ENCODE measurements at places on chromosomes 5 and 9.

GRCh38 chr5:37838933-37839341 is 904 bp downstream of the GDNF start:
- no peak for DNase-seq

- DNase-seq, result peak; percentile 36
These were observed 61.5 kb downstream of the UBE2QL1 start for GRCh38 chr5:6510132-6510531.

DNA sequence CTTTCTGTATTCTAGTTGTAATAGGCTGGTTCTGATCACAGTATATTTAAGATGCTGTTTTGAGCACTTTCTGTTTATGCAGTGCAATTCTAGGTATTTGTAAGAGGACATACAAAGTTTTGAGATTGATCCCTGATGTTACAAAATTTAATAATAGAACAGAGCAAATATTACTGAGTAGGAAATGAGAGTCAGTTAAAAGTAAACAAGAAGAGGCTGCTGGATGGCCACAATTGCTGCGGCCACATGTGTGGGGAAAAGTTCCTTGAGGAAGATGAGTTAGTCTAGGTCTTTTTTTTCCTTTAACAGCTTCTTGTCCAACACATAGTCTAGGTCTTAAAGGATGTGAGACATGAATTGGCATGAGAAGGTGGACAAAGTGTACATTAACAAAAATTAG is 11.3 kb downstream of the EHMT1 start:
- DNase-seq, result peak; percentile 24

DNA sequence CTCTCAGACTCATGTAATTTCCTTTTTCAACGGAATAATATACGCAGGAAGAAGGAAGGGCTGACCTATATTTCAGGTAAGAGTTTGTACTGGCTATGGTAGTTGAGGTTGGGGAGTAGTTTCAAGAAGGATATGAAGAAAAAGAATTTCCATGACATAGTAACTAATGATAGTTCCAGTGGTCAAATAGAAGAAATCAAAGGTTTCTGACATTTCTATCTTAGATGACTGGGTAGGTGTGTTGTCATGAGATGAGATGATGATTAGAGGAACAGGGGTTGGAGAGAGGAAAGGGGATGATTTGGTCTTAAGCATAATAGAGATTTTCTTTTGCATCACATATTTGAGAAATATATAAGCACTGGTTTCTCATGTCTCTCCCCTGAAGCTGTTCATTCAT is 166.0 kb downstream of the SPATA31D1 start:
- no peak for DNase-seq

- no peak for DNase-seq
These were observed 21.2 kb upstream of the CCNH start for GRCh38 chr5:87433945-87434344.

DNA sequence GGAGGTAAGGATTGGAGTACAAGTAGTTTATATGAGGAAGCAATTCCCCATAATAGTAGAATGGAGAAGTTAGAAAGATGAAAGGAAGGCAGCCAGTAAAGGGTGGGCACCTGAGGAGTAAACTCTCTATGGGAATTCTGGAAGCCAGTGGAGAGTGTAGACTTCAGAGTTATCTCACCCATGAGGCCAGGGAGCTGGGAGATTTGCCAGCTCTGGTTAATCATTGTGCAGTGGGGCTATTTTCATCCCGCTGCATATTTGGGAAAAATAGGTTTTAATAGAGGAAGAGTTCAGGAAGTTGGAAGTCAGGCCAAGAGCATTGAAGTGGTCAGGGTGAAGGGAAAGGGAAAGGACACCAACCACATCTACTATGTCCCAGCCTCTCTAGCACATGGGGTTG is 242.3 kb upstream of the BRINP1 start:
- DNase-seq, result no peak

- DNase-seq, result no peak
These were observed 1.1 kb downstream of the ADAMTS16 start for GRCh38 chr5:5141339-5141599.

DNA sequence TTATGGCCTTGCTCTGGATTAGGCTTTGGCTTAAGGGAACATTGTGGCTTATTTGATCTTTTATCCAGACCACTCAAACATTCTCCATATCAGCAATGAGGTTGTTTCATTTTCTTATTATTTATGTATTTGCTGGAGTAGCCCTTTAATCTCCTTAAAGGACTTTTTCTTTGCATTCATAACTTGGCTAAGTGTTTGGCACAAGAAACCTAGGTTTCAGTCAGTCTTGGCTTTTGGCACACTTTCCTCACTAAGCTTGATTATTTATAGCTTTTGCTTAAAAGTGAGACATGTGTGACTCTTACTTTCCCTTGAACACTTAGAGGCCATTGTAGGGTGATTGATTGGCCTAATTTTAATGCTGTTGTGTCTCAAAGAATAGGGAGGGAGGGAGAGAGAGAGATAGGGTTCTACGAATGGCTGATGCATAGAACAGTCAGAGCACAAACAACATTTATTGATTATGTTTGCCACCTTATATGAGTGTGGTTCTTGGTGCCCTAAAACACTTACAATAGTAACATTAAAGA is 2265.3 kb upstream of the C9orf72 start:
- no peak for DNase-seq

GRCh38 chr5:169788168-169788567 is 151.1 kb downstream of the DOCK2 start:
- DNase-seq, result peak; percentile 49

DNA sequence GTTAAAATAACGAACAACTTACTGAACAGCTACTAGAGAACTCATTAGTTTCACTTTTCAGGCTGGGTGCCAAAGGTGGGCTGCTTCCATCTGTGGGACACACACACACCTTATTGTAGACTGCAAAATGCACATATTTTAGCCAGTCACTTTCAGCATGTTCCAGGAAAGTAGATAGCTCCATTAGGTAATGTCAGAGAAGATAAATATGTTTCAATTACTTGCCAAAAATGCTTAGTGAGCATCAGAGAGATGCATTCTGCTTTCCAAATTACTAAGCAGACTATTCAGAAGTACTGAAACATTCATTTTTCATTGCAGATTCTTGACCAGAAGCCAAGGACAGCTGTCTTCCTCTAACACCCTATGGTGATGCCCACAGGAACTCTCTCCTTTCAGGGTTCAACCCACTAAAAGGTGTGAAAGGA is 56.2 kb upstream of the APC start:
- DNase-seq, result no peak

DNA sequence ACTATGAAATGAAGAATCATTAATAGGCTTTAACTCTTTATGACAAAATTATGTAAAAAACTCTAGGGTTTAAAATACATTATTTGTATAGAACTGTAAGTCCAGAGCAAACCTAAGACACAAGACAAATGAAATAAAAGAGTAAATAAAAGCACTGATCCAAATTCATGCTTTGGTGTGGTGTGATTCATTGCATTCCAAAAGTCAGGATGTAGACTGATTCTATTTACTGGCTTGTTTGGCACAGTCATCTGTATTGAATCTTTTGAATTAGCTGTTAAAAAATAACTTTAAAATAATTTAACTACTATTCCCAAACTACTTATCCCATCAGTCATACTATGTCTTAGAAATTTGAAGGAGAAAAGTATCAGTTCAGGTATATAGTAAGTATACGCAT is 31.1 kb downstream of the IL4 start:
- DNase-seq, result peak; percentile 61

DNA sequence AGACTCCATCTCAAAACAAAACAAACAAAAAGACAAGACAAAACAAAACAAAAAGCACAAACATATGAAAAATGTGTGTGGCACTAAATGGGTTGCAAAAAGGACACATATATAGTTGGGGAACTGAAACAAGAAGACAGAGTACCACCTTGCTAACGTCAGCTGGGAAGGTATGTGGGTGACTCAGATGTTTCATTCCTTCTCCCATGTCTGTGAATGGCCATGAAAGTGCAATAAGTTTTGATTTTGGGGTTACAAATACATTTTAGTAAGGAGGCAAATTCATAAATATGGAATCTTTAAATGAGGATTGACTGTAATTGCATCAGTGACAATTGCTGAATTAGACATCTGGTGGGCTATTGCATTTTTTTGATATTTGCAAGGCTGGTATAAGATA is 81.6 kb upstream of the KLF4 start:
- no peak for DNase-seq

GRCh38 chr5:168679515-168679920 is 100.3 kb upstream of the PANK3 start:
- peak; percentile 69 for DNase-seq

- DNase-seq, result peak; percentile 72
These were observed 122.8 kb downstream of the STARD4 start for GRCh38 chr5:111389390-111390082.

- no peak for DNase-seq
These were observed 154.9 kb downstream of the FGF18 start for GRCh38 chr5:171574376-171574775.

GRCh38 chr5:39639618-39640089 is 214.9 kb upstream of the DAB2 start:
- DNase-seq, result peak; percentile 78

GRCh38 chr5:120073722-120074121 is 390.4 kb upstream of the PRR16 start:
- DNase-seq, result no peak

DNA sequence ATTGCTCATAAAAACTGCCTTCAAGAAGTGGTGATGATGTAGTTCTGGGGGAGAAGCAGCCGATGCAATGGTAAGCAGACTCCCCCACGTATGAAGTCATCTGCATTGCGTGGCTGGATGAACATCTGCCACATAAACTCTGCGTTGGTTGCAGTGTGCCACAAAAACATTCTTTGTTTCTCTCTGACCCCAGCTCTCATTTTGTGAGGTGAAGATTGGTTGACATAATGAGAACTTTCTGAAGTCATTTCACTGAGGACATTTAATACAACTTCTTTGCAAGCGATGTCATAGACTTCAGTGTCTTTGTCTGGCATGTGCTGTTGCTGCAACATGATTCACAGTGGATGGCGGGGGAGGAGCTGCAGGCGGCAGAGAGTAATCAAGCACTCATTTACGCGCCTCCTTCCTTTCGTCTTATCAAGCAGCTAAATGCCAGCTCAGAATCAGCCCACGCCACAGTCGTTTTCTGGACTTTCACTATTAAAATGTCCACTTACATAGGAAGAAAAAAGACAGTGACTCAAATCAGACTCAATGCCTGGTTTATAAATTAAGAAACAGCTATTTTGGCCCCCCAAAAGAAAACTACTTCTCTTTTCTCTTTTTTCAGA is 91.5 kb upstream of the NFIL3 start:
- peak; percentile 61 for DNase-seq

GRCh38 chr9:22033012-22033630 is 24.0 kb upstream of the CDKN2B start:
- DNase-seq, result no peak

DNA sequence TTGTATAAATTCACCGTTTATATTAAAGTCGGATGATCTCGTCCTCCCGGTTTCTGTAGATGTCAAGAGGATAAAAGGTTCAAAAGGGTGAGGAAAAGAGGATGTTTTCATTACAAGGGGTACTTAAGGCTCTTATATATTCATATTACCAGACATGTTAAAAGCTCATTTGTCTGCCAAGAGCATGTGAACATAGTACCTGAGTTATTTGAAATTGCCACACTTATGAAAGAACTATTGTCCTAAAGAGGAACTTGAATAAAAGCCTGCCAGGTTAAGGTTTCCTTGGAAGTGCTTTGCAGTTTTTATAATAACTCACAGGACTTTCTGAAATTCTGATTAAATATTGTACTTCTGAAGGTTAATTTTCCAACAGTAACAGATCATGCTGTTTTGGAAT is 1915.1 kb downstream of the MAT2B start:
- DNase-seq, result no peak

- DNase-seq, result no peak
These were observed 93.6 kb downstream of the INSYN2B start for GRCh38 chr5:169886677-169887076.

GRCh38 chr9:8477450-8477849 is 677.9 kb upstream of the DMAC1 start:
- no peak for DNase-seq

DNA sequence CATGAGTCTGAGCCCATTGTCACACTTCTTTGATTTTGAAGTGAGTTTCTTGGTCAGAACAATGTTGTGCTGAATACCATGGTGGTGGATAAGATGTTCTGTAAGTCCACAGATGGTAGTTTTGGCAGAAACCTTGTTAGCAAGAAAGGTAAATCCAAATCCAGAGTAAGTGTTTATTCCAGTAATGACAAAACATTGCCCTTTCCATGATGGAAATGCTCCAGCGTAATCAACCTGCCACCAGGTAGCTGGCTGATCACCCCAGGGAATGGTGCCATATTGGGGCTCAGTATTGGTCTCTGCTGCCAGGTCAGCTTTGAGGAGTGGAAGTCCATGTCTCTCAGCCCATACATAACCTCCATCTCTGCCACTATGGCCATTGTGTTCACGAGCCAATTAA is 54.7 kb upstream of the DAPK1 start:
- DNase-seq, result no peak

GRCh38 chr5:89301321-89302025 is 418.5 kb upstream of the MEF2C start:
- no peak for DNase-seq

GRCh38 chr9:86697213-86697612 is 250.1 kb downstream of the GAS1 start:
- DNase-seq, result no peak

DNA sequence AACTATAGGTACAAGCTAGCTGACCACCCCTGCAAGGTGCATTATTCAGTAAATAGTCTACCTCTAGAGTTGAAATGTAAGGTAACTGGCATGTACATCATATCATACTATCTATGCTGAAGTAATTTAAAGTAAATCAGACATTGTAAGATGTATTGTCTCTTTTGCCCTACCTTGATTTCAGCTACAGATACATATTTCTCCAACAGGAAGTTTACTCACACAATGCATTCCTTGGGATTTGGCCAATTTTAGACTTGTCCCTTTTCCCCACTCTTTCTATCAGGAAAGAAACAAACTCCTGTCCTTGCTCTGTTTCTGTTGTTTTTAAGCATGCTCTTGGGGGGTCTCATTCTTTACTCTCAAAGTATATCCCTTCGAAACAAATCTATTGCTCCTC is 58.5 kb upstream of the TSLP start:
- peak; percentile 30 for DNase-seq

GRCh38 chr5:128074171-128074570 is 9.4 kb upstream of the SLC12A2 start:
- DNase-seq, result no peak

- DNase-seq, result peak; percentile 36
These were observed 36.7 kb upstream of the CTNNA1 start for GRCh38 chr5:138716456-138716924.

Data from iris pigment epithelial cell (primary cell).